CMK (cell line): ENCODE measurements at places on chromosomes 4 and X.

- DNase-seq, result no peak
Measured at GRCh38 chr4:169064296-169064695, 54.2 kb upstream of the CBR4 start.

DNA sequence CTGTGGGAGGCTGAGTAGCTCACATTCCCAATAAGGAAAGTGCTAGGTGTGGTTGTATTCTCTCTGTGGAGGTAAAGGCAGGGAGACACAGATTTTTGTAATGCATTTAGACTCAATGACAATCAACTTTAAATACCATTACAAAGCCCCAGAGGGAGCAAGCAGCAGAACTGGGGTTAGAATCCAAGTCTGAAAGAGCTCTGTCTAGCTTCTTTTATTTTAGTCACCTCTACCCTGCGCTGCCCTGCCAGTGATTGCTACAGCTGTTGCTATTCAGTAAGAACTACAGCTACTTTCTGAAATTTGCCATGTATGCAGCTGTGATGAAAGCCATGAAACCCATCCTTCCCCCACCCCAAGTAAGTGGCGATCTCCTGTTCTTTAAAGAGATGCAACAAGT, 22.5 kb downstream of the SLC39A8 start:
- DNase-seq, result no peak

DNA sequence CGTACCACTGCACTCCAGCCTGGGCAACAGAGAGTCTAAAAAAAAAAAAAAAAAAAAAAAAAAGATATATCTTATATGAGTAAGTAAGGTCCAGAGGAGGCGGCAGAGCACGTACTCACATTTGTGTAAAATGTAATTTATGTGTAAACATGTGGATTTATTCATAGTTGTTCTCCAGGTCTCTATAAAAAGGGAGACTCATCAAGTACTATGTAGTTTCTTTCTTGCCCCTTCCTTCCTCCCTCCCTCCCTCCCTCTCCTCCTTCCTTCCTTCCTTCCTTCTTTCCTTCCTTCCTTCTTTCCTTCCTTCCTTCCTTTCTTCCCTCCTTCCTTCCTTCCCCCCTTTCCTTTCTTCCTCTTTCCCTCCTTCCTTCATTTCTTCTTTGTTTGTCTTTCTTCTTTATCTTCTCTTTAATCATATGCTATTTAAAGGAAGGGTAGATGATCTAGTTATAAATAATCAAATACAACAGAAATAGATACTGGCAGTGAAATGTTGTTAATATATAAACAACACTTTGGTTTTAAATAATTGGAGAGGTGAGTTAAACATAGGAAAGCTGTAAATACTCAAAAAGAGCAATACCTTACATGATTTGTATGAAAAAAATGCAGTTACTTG, 344.8 kb downstream of the ANK2 start:
- no peak for DNase-seq

DNA sequence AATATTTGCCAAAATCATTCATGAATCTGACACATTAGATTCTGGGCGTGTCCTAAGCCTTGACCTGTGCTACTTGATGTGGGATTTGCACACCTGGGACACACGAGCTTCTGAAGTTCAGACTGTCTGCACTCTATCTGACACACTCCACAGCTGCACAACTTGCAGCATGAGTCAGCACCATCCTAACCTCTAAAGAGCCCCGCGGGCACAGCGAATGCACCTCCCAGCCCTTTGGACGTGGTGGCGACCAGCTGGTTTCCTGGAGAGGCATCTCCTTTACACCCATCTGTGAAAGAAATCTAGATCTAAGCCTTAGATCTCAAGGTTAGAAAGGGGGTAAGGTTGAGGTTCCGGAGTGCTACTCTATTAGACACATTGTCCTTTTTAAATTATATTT, 69.2 kb downstream of the SORBS2 start:
- no peak for DNase-seq

DNA sequence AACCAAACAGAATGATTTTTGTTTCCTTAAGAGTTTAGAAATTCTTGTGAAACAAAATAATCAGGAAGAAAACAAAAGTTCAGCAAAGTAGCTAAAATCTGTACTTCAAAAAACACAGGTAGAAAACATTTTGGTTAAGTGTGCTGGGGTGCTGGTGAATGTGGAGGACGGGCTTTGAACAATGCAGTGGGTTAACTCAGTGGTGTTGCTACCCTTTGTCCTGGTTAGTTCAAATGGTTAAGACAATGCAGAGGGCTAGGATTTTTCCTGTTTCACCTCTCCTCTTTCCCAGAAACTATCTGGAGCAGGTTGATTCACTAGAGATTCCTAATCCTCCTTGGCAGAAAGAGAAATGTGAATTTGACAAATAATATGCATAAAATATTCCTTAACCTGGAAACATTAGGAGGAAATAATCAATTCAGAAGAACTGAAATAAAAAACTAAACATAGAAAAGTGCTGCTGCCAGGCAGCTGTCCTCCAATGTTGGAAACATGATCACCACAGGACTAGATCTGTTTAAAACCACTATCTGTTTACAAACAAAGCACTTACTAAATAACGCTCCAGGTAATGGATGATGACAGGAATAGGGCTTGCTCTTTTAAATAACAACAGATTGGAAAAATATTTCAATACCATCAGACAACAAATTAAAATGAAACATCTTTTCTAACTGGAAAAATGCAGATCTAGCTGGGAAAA, 148.9 kb downstream of the MAML3 start:
- no peak for DNase-seq

- DNase-seq, result no peak
Measured at GRCh38 chr4:111221371-111221770, 598.5 kb upstream of the PITX2 start.

DNA sequence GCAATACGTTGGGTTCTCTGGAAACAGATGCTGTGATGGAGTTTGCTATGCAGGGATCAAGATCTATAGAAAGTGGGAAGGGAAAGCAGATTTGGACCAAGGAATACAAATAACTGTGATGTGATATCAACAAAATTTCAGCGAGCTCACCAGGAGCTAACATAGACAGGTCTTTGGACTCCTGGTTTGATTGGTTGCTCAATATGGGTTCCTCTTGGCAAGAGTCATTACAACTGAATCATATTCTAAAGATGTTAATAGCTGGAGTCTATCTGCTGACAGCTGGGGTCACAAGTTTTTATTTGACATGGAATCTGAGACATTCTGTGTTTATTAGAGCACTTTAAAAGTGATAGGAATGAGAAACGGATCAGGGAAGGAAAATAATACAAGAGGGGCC, 637.6 kb upstream of the GNPDA2 start:
- DNase-seq, result no peak

- no peak for DNase-seq
Measured at GRCh38 chr4:68074397-68074796, 55.3 kb downstream of the TMPRSS11F start.

- DNase-seq, result no peak
Measured at GRCh38 chrX:151791961-151792360, 57.4 kb downstream of the CNGA2 start.
